ENCODE measurements at places on chromosomes 2 and 18.

DNA sequence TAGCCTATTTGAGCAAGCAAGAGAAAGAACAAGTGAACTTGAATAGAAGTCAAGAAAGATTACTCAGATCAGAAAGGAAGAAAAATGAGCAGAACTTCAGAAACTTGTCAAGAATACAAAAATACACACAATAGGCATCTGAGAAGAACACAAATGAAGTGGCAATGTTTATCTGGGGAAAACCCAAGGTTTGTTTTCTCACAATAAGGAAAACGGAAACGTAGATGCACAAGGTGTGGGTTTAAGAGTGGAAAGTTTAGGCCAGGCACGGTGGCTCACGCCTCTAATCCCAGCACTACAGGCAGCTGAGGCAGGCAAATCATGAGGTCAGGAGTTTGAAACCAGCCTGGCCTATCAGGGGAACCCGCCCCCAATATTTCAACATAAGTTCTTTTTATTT lies 159.5 kb upstream of the GYPC start:
- no peak for DNase-seq

DNA sequence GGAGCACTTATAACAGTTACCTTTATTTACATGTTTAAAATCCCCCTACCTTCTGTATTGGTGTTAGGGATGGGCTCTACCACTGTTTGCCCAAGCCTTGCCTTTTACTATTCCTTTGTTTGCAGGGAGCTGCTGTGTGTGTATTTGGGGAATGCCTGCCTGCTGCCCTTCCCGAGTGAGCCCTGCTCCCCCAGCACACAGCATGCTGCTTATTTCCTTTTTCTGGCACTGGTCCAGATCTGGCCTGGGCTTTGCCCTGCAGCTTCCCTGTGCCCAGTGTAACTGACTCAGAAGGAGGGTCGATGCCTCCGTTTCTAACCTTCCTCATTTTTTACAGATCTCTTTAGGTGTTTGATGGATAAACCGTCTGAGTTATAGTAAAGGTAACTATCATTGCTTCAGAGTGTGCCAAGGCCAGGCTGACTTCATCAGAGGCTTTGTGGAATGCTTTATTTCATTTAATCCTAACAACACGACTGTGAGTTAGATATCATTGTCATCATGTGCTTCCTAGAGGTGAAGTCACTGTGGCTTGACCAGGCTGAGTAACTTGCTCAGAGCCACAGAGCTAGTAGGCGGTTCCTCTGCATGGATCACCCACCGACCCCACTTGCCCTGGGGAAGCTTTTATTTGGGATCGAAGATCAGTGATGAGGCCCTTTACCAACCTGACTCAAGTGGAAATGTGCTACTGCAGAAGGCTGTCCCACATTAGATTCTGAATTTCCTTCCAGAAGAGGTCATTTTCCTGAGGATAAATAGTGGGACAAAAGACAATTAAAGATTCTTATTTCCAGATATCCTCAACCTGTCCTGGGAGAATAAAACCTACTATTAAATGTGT lies 238.8 kb downstream of the ZNF407 start:
- no peak for DNase-seq

- no peak for DNase-seq
These were observed 140.2 kb upstream of the BCL2L11 start for GRCh38 chr2:110980339-110981062.

DNA sequence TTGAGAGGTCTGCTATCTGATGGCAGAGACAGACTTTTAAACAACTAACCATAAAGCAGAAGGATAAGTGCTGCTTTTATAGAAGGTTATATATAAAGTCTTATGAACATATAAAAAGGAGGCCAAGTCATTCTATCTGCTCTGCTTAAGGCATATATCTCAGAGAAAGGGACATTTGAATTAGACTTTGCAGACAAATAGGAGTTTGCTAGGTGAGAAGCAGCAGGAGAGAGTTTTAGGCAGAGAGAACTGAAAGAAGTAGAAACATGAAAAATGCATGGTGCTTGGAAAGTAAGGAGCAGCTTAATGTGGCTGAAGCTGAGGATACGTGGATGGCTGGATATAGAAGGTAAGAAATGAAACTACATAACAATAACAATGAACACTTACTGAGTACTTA lies 65.4 kb downstream of the LYPD1 start:
- no peak for DNase-seq

- no peak for DNase-seq
These were observed 74.3 kb upstream of the CCDC150 start for GRCh38 chr2:196565106-196565765.

DNA sequence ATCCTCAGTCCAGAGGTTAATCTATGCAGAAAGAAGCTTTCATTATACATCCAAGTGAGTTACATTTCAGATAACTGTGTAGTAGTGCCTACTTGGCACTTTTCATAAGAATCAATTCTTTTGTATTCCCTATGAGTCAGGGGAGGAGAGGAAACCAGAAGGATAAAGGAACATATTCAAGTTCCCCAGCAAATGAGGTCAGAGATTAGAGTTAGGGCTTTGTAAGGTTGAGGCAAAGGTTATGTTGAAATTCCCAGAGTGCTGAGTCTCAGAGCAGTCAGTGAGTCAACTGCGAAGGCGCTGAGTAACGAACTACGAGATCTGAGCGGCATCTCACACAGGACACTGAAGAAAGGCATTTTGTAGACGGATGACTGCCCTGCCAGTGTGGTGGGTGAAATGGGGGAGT lies 25.1 kb upstream of the ME2 start:
- DNase-seq, result no peak

DNA sequence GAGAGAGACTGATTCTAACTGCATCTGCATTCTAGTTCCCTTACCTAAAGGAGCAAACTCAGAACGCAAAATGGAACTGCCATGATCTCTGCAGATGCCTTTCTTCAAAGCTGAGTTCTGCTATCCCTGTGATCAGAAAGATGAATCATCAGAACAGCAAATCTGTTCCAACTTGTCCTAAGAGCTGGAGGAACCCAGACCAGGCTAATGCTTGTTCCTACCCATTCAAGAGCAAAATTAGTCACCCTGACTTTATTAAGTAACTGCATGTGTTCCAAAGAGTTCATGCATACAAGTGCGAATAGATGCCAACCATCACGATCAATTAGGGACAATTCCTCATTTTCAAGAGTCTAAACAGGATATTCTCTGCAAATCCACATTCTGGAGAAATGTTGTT lies 46.5 kb downstream of the MBP start:
- DNase-seq, result no peak

DNA sequence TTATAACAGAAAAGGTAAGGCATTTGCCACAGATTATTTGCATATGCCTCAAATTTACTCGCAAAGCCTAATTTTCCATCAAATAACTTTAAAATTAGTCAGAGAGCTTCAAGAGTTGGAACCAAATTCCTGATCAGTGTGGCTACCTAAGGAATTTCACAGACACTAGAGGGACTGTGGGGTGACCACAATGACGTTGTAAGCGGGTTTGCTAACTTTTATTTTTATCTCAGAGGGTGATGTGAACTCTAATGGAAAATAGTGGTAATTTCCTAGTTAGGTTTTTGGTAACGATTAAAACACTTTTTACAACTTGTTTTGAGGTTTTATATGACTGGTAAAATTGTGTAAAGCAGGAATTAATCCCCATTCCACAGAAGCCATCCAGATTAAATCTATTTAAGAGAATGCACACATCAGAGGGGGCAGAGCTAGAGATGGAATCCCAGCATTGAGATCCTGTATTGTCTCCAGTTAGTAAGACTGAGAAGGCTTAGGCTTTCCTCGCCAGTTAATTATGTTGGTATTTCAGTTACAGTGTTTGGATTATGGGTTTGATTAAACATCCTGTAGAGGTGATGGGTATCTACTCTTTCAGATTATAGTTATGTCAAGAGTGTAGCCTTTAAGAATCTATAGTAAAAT lies 129.0 kb downstream of the GPD2 start:
- no peak for DNase-seq

DNA sequence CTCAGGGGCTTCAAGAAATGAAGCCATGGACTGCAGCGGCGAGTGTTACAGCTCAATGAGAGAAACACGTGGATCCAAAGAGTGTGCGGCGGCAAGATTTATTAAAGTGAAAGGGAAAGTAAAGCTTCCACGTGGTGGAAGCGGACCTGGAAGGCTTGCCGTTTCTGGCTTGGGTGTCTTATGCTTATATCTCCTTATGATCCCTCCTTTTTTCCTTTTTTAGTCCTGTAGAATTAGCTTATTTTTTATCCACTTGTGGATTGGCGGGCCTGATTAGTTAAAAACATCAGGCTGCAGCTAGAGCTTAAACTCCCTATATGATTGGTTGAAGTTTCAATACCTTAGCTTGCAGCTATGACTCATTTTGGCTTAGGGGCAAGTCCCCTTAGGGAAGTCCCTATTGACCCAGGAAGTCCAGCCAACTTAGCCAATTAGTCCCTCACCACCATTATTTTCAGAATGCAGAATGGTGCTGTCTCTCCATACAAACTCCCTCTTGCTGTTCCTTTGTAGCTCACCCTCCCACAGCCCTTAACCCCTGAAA lies 11.6 kb upstream of the HNMT start:
- DNase-seq, result no peak

- DNase-seq, result peak; percentile 83
These were observed 58.1 kb upstream of the RALBP1 start for GRCh38 chr18:9417073-9417851.

DNA sequence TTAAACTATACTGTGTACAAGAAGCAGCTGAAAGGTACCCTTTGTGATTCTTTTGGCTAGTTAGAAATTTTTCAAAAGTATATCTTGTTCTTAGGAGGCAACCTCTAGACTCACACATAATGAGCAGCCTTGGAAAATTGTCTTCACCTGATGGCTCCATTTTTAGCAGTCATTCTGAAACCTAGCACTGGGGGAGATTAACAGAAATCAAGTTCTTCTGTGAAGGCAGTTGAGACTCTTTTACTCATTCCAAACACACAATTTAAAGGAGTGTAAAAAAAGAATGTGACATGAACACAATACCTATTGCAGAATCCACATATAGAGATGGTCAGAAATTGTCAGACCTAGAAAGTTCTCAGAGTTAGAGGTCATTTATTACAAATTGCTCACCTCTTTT lies 197.7 kb downstream of the UBE2E3 start:
- no peak for DNase-seq

DNA sequence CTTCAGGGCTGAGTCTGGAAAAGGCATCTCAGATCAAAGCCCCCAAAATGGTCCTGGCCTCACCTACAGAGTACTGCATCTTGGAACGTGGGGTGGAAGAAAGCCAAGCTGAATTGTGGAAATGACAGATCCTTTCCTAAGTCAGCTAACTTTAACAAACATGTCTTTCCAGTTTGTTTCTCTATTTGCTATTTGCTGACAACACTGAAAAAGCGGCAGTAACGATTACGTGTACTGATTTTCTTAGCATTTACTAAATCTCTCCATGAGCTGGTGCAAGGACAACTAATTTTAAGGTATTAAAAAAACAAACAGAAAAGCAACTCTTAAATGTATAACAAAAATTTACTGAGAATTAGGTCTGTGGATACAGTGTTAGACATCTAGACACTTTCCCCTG lies 1.1 kb downstream of the HIBCH start:
- no peak for DNase-seq

GRCh38 chr2:20649976-20650375 lies 922 bp downstream of the HS1BP3 start:
- DNase-seq, result no peak

- no peak for DNase-seq
These were observed 13.9 kb downstream of the ADAM23 start for GRCh38 chr2:206457188-206457634.

DNA sequence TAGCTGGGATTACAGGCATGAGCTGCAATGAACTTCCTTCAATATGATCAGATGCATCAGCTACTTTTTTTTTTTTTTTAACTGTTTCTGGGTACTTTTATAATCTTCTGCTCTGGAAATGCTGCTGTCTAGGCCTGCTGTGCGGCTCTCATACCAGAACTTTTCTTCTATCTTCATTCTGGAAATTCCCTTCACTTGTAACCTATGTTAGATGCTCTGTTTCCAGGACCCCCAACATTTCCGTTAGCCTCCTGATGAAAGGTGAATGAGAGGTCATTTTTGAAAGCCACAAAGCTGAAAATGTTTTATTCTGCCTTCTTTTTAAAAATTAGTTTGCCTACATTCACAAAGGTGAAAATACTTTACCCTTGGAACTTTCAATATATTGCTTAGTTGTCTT lies 8.6 kb downstream of the AGFG1 start:
- no peak for DNase-seq

DNA sequence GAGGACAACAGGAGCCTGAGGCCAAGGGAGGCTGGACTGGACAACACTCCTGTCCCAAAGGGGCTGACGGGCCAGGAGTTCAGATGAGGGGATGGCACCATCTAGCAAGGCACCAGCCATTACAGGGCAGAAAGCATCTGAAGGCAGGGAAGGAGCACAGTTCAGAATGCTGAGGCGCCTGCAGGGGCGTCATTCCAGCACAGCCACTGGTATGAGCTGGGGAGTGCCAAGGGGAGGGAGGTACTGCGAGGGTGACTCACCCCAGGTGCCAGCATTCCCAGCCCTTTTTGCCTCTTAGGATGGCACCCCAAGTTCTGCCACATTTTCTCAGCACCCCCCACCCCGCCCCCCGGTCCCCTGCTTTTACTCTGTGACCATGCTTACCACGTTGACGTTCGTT lies 129.8 kb upstream of the EPAS1 start:
- DNase-seq, result no peak

DNA sequence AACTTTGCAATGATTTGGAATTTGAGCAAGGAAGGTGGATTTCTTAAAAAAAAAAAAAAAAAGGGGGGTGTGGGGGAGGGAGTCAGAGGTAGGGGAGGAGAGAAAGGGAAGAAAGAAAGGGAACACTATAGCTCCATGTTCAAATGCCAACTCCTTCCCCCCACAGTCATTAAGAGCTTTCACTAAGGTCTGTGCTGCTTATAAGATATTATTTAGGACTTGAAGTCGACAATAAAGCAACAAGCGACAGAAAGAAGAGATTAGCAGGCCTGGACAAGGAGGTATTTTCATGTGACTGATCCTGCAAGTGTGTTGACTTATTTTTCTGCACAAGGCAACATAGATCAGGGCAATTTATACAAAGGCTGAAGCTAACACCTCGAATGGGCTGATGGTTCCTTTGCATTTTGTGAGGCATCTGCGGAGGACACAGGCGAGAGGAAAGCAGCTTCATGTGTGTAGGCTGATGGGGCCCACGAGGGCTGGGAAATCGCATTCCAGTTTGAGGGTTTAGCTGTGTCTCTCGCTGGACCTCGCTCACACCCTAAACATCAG lies 382.0 kb downstream of the SOX11 start:
- no peak for DNase-seq

GRCh38 chr2:130963849-130964793 lies 127.4 kb downstream of the ARHGEF4 start:
- no peak for DNase-seq

DNA sequence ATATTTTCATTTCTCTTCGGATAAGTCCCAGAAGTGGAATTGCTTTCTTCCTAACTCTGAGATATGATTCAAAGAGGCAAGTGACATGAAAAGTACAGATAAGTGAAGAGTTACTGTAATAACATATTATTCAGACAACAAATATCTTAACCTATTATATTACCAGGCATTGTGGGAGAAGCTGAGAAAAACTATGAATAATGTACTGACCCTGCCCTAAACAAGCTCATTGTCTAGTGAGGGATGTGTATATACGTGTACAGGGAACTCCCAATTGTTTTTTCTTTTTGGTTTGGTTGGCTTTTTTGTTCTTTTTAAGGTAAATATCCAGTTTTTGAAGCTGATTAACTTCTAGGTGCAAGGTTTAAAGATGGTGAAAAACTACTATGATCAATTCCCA lies 26.5 kb downstream of the NCKAP1 start:
- DNase-seq, result no peak

GRCh38 chr18:6401687-6402086 lies 13.0 kb downstream of the L3MBTL4 start:
- DNase-seq, result no peak

Data from left forelimb (tissue), 1 donor.